ENCODE measurements at places on chromosomes 7 and 10. TPM values are rescaled to one million over a fixed set of nuclear protein-coding genes. Genes with fewer than 3 reads are reported as not detected.

- DNase-seq, result no peak
These were observed 147.2 kb downstream of the TMEM178B start for GRCh38 chr7:141221007-141221612.

- no peak for DNase-seq
These were observed 284.2 kb downstream of the MTERF1 start for GRCh38 chr7:91596287-91596686.

DNA sequence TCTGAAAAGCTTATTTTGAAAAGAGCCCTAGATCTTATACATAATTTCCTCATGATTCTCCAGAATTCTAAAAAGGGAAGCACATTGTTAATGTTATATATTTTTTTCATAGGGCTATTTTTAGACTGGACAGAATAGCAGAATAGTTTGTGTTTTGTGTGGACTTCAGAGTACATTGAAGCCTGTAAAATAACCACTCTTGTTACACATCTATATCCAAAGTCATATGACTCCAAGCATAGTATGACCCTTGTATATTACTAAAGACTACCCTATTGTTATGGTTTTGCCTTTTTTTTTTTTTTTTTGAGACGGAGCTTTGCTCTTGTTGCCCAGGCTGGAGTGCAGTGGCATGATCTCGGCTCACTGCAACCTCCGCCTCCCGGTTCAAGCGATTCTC lies 26.1 kb upstream of the FIS1 start:
- no peak for DNase-seq

GRCh38 chr10:51792678-51793077 lies 93.3 kb upstream of the CSTF2T start:
- no peak for DNase-seq

GRCh38 chr10:87916515-87916914 lies 53.1 kb downstream of the PTEN start:
- DNase-seq, result no peak

DNA sequence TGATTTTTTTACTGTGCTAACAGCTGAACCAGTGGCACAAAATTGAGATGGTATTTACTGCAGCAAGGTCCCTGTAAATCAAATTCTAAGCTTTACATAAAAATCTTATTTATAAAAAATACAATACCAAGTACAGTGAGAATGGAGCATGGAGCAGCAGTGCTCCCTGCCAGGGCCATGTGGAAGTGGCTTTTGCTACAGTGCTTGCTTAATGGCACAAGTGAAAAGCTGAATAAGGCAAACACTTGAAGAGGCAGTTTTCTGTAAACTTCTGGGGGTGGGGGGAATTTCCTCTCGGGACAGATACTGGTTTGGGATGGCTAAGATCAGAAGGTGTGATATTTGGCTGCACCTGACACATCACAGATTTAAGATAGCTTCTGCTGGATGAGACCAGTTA lies 27.5 kb downstream of the AP3M1 start:
- DNase-seq, result no peak

DNA sequence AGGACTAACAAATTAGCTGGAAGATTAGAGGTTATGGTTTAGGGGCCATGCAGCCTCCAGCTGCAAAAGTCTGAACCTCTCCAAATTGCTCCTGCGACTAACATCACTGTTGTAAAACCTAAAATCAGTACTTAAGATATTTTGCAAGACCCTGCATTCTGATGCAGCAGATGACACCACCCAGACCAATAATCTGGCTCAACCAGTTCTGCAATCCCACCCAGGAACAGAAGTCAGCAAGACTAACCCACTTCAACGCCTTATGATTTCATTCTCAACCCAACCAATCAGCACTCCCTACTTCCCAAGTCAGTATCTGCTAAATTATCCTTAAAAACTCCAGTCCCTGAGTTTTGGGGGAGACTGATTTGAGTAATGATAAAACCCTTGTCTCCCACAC lies 250.8 kb upstream of the MBL2 start:
- DNase-seq, result no peak

DNA sequence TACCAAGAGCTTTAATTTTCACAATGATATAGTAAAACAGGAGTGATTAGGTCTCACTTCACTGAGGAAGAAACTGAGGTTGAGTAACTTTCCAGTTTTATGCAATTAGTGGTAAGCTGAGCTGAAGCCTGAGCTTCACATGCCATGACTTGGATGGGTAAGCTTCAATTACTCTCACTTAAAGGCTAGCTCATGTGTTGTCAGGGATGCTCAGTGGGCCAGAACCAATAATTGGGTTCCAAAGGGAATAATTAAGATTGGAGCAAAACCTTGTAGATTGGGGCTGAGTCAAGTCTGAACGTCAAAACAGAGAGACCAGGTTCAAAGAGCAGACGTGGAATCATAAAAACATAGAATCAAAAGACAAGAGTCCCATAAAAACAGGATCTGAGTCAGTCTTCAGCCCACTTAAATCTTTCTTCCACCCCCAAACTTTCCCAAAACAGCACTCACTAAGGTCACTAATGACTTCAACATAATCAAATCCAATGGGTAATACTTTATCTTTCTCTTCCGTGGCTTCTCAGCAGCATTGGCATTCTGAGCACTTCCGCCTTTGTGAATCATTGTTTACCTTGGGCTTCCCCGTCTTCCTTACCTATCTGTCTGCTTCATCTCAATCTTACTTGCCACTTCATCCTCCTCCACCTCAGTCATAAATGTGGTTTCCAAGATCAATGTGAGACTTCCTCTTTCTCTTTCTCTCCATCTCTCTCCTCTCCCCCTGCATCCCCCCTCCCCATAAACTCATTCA lies 23.0 kb upstream of the EGFR start:
- peak; percentile 75 for DNase-seq

DNA sequence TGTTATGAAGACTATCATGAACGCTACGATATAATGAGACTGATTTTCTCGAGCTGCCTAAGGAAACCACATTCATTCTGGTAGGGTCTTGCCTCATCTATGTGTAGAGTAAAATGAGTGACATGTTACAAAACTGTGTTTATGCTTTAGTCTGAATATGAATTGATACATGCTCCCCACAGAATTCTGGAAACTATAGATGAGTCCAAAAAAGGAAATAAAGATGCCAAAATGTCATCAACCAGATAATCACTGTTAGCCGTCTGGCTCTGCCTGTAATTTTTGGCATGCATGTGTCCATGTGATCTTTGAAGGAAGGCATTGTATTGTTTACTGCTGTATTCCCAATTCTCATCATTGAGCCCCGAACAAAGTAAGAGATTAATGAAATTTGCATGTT lies 42.6 kb upstream of the GPR37 start:
- no peak for DNase-seq

DNA sequence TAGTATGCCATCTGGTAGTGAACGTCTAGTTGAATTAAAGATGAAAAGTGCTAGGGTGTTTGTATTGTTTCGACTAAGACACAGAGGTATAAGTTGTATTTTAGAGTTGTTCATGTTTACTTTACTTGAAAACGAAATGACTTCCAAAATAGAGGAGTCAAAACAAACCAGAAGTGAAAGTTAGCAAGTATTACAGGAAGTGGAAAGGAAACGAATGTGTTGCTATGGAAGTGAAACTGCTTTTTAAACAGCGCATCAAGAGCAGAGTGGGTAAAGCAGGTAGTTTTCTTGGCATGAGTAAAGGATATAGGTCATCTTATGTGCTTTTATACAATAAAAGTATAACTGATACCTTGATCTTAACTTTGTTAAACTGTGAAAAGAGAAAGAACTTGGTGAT lies 20.0 kb upstream of the GALNTL5 start:
- DNase-seq, result peak; percentile 78

DNA sequence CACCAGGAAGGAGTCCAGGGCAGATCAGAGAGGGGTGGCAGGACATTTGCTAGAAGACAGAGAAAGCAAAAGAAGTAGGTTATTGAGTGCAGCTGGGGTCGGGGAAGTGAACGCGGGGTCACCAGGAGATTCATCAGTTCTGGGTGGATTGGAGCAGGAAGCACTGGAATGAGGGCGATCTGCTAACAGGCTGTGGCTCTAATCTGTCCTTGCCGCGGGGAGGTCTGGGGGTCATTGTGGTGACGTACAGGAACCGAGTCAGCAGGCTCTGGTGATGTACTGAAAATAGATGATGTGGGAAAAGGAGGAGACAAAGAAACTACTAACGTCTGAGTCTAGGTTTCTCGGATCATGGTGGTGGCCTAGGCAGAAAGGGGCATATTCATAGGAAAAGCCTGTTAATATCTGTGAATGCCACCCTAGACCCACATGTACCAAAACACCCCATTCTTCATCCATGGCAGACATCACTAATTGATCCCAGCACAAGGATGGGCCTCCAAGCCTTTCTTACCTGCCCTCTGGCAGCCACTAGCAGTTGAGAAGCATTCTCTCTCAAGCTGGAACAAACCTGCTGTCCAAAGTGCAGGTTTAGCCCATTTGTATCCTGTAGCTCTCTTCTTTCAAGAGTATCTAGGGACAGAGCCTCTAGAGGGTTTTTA lies 134.5 kb downstream of the C10orf105 start:
- no peak for DNase-seq

DNA sequence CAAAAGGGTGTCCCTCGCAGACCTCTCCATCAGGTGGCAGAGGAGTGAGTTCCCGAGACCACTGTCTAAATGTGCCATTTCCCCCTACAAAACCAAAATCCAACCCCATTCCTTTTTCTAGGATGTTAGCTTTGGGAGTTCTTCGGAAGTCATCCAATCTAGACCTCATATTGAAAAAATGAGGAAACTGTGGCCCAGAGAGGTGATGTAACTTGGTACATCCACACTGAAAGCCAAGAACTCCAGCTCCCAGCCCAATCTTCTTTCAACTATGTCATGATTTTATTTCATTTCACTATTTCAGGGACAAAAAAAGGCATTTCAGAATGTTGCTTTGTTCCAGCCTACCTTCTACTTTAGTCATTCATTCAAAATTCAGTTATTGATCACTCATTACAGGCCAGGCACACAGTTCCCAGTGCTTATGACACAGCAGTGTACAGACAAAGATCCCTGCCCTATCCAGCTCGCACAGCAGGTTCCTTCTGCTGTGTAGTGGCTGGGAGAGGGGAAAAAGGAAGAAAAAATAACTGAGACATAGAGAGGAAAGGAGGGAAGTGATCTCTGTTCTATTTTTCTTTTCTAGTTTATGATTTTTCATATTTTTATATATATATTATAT lies 35.8 kb downstream of the SCRN1 start:
- no peak for DNase-seq

DNA sequence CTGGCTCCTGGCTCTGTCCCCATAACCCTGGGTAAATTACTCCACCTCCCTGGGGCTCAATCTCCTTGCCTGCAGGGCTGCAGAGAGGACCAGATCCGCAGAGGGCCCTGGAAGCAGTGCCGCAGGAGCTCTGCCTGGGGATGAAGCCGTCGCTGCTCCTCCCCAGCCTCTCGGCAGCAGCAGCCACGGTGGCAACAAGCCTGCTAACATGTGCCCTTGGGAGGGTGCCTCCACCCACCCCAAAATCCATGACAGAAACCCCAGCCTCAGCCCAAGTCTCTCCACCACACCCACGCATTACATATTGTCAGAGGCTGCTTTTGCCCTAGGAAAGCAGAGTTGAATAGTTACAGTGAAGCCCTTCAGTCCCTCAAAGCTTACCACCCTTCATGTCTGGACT lies 486.4 kb upstream of the FOXK1 start:
- DNase-seq, result no peak

Gene SPRN
- total RNA-seq, result not detected

Gene EPHA1
- under 0.01 TPM for total RNA-seq

Gene OPALIN
- not detected for total RNA-seq
